ENCODE measurements at places on chromosomes 11 and 22.

GRCh38 chr11:123063826-123064657, 2.1 kb upstream of the HSPA8 start:
- DNase-seq: no peak

GRCh38 chr22:37640591-37641560, 1.4 kb downstream of the SH3BP1 start:
- DNase-seq: no peak

- DNase-seq: no peak
Measured at GRCh38 chr22:33240888-33241475, 182.8 kb upstream of the SYN3 start.

DNA sequence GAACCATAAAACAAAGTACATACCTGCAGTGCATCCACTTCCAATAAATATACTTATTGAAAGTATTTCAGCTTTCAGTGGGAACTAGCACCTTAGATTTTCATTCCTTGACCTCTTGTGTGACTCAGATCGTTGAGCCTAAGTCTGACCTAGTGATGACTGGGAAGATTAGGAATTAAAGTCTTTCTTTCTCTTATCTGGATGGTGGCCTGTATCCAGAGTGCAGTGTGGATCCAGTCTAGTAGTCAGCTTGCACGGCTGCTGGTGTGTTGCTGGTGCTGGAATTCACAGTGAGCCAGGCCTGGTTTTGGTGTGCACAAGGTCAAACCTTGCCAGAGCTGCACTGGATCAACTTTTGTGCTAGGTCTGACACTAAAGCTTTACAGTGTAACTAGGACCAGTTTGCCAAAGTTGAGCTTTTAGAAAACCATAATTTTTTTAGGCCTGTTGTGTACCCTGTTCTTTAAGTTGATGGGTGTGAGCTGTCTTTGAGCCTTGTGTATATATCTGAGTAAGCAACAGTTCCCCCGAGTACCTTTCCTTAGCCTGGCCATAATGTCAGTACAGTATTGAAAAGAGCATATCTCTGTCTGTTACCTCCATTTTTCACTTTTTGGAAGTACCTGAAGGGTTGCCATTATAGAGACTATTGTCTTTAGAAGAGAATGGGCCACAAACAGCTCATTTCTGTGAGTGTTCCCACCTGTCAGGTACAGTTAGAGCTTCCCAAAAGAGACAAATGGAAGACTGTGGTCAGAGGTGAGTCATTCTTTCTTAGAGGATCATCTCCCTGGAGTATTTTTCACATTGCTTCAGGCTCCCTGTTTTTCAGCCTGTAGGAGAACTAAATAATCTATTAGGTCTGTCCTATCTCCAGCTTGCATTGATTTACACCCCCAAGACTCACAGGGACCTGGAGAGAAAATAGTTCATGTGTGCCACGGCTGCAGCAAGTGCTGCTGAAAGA, 89.8 kb downstream of the ALX4 start:
- no peak for DNase-seq

DNA sequence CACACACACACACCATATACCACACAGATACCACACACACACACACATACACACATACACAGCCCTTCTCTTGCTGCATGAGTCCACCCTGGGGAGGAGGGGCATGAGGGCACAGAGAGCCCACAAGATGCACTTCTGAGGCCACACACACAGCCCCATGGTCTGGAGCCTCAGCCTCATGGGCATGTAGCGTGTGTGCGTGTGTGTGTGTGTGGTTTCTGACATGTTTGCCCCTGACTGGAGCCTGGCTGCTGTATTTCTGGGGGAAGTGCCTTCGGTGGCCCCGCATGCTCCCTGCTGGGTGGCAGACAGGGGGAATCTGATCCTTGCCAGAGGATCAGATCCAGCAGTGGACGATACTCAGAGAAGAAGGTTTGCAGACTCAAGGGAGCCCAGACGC, 97.0 kb upstream of the PRR5 start:
- DNase-seq: no peak

DNA sequence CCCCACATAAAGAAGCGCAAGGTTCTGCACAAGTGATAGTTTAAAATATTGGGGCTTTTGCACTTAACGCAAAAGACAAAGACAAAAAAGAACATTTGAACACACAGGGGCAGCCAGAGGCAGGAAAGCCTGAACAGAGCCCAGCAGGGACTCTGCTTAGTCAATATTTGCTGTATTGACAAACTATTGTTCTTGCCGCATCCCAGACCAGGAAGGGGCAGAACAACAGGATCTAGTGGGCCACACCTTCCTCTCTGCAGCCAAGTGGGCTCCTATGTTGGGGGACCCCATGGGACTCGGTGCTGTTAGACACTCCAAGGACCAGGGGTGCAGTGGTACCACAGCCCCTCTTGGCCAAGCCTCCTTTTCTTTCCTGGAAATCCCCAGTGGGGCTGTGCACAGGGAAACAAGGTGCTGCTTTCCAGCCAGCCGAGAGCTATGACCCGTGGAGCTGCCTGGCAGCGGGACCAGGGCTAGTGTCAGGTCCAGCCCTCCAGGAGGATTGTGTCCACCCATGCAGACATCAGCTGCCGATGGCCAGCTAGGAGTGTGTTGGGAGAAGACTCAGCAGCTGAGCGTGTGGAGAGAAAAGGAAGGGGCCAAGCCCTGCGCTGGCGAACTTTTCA, 43.3 kb upstream of the ANO1 start:
- no peak for DNase-seq

GRCh38 chr11:86106916-86107315, 38.0 kb upstream of the PICALM start:
- DNase-seq: no peak

- DNase-seq: no peak
Measured at GRCh38 chr11:35185696-35186095, 46.7 kb downstream of the CD44 start.

GRCh38 chr11:18100926-18101656, 4.8 kb downstream of the SAAL1 start:
- no peak for DNase-seq

- DNase-seq: no peak
Measured at GRCh38 chr11:83287631-83288030, 1.5 kb upstream of the CCDC90B start.

DNA sequence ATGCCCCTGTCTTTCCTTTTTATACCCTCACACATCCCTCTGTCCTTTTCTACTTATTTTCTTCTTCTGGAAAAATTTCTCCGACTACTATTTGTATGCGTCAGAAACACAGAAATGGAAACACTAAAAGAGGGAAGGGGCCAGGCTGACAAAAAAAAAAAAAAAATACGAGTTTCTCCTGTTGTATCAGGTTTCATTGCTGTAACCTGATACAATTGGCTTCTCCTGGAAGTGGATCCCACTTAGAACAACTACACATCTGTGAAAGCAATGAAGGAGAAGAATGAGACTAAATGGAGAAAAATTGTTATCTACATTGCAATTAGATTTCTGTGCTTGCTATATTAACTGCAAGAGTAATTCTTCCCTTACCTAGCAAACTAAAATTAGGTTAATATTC, 393.9 kb downstream of the GUCY1A2 start:
- DNase-seq: no peak

GRCh38 chr11:12963792-12964536, 45.2 kb upstream of the RASSF10 start:
- DNase-seq: peak; percentile 30

DNA sequence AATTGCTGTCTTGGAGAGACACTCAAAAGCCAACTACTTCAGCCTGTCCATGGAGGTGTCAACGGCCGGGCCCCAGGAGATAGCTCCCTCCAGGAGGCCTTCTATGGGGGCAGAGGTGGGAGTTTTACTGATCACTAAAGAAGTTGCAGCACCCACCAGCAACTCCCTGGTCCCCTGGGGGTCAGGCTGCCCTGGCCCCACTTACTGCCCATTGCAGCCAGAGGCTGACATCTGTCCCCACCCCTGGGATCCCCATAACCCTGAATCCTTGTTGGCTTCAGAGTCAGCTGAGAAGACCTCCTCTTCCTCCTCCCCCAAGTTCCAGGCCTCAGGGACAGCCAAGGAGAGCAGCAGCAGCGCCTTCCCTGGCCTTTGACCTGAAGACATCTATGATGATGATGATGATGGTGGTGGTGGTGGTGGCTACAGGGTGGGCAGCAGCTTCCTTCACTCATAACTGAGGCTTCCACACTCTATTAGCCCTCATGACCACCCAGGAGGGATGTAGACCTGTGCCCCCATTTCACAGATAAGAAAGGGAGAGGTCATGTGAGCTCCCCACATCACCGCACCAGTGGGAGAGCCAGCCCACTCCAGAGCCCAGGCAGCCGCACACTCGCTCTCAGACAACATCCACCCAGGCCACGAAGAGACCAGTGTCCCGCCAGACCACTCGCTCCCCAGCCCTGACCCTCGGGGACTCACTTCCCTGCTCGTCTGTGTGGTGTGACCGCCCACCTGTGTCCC, 43.8 kb upstream of the FGF3 start:
- no peak for DNase-seq

- no peak for DNase-seq
Measured at GRCh38 chr11:111633756-111634362, 31.6 kb downstream of the SIK2 start.

- no peak for DNase-seq
Measured at GRCh38 chr11:3126207-3126865, 38.8 kb downstream of the OSBPL5 start.

- no peak for DNase-seq
Measured at GRCh38 chr22:32050678-32051515, 7.8 kb downstream of the SLC5A1 start.

DNA sequence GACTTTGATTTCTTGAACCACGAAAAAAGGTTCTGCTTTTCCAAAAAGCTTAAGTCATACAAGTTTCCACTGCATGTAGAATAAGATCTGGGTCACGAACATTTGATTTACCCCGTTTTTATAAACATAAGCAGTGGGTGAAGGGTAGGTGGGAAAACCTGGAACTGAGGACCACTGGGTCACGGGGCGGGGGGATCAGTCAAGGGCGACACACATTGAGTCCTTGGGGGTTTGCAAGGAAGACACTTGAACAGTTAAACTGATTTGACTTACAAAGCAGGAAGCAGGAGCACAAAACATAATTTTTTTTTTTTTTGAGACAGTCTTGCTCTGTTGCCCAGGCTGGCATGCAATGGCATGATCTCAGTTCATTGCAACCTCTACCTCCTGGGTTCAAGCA, 10.9 kb downstream of the FADS3 start:
- DNase-seq: no peak

DNA sequence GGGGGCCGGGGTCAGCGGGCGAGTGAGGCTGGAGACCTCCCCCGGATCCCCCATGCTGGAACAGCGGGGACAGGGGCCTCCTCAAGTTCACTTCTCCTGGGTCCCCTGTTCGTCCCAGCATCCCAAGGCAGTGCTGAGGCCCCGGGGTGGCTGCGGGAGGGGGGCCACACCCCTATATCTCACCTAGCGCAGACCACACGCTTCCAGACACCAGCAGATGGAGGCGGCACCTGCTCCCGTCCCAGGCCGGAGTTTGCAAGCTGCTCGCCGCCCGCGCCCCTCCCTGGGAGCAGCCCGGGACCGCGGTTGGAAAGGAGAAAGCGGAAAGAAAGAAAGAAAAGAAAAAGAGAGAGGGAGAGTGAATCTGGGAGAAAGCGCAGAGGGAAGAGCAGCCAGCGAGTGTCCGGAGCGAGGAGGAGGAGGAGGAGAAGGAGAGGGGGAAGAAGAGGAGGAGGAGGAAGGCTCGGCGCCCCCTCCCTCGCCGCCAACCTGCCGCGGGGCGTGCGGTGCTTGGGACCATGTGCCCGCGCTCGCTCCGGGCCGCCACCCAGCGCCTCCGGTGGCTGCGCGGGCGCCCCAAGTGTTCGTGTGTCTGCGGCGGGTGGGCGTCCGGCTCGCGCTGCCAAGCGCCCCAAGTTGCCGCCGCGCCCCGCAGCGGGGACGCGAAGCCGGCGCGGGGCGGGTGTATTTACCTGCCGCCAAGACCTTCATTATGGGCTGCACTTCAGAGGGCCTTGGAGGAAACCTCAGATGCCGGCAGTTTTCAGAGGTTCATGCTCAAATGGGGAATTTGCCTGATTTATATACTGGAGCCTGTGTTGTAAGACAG, at the start of gene LIF:
TSS of gene LIF (minus strand) at position 775 of the 829 bp plus-strand sequence. CDS start at position 711, 64 bp downstream.
- no peak for DNase-seq

DNA sequence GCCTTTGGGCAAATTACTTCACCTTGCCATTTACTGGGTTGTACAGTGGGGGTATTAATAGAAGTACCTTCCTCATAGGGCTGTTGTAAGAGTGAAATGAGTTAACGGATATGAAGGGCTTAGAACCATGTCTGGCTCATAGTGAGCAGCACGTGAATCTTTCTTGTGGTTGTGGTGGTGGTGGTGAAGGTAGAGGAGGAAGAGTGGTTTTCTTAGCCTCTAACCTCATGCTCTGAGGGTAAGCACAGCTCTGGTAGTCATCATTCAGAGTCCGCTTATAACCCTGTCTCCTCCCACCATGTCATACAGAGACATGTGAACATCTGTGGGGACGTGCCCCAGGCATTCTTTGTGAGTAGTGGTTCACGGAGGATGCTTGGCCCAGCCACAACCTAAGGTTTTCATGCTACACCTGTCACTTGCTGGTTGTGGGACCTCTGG, 43.6 kb downstream of the TEAD1 start:
- DNase-seq: no peak

DNA sequence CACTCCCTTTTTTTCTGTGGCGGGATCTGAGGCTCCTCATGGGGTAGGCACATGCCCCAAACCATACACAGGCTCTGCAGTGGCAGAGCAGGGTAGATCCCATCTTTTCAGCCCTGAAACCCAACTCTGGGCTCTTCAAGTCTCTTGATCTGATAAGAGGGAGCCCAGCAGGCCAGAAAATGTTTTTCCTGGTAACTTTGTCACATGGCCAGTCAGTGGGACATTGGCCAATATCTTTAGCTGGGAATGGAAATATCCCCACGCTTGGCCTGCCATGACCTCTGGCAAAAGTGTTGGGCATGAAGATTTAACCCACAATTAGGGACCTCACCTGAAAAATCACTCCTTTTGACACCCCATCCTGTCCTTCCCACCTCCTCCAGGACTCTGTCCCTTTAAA, 8.1 kb downstream of the INPP5J start:
- no peak for DNase-seq

- DNase-seq: no peak
Measured at GRCh38 chr22:45006111-45006963, 3.5 kb downstream of the PHF21B start.

- no peak for DNase-seq
Measured at GRCh38 chr11:17734418-17734911, at the start of gene KCNC1. KCNC1 (plus strand) TSS chr11:17734781; CDS start chr11:17736003, 1,222 bp downstream.

- DNase-seq: no peak
Measured at GRCh38 chr11:17972987-17973386, 39.9 kb downstream of the SERGEF start.

DNA sequence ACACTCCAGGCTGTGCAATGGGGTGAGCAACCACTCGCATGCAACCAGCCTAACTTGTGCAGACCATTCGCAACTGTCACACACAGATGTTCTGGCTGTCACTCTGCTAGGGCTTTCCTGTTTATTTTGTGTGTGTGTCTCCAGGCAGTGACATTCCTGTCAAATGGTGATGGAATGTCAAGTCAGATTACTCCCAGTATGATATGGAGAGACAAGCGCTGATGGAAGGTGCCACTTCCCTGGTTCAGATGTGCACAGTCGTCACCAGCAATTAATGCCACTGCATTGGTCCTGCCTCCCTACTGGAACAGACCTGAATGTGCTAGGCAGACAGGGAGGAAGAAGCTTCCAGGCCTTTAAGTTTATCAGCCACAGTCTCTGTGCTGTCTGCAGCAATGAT, 442.4 kb upstream of the ISX start:
- no peak for DNase-seq

- DNase-seq: no peak
Measured at GRCh38 chr11:86632499-86633269, 39.7 kb downstream of the ME3 start.

GRCh38 chr22:44082801-44083200, 58.7 kb downstream of the PARVB start:
- DNase-seq: no peak

- DNase-seq: no peak
Measured at GRCh38 chr11:34770111-34770510, 146.1 kb downstream of the APIP start.
